ENCODE measurements at places on chromosomes 16 and 17.

GRCh38 chr17:47267354-47267828, 13.8 kb downstream of the ITGB3 start:
- DNase-seq, result peak; percentile 45

DNA sequence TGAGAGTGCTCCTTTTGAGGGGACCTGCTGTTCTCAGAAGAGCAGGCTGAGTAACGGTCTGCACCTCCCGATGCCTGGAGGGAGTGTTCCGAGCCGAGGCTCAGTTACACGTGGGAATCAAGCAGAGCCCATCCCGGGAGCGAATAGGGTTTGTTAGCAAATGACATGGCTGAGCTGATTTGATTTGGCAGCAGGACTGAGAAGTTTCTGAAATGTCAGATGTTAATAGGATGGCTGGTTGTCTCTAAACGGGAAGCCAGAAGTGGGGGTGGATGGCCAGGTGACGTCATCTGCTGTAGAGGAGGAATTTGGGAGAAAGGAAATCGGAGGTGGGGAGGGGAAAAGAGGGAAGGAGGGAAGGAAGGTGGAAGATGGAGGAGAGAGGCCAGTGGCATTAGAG, 128.0 kb downstream of the RAP1GAP2 start:
- peak; percentile 30 for DNase-seq

- DNase-seq, result peak; percentile 8
Observed at GRCh38 chr17:69609473-69610305, 195.2 kb downstream of the MAP2K6 start.

- DNase-seq, result no peak
Observed at GRCh38 chr16:72501739-72502593, 330.0 kb upstream of the PMFBP1 start.

DNA sequence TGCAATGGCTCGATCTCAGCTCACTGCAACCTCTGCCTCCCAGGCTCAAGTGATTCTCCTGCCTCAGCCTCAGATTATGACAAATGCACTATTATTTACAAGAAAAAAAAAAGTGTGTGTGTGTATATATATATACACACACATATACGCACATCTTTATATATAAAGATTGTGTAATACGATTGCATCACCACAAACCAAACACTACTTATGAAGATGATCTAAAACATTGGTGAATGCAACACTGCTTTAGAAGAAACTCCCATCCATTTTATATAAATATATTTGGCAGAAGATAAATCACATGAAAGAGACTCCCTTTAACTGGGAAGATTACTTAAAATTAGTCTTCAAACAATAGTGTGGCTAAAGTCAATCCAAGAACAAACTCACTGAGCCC, 96.7 kb downstream of the SYCE1L start:
- no peak for DNase-seq

DNA sequence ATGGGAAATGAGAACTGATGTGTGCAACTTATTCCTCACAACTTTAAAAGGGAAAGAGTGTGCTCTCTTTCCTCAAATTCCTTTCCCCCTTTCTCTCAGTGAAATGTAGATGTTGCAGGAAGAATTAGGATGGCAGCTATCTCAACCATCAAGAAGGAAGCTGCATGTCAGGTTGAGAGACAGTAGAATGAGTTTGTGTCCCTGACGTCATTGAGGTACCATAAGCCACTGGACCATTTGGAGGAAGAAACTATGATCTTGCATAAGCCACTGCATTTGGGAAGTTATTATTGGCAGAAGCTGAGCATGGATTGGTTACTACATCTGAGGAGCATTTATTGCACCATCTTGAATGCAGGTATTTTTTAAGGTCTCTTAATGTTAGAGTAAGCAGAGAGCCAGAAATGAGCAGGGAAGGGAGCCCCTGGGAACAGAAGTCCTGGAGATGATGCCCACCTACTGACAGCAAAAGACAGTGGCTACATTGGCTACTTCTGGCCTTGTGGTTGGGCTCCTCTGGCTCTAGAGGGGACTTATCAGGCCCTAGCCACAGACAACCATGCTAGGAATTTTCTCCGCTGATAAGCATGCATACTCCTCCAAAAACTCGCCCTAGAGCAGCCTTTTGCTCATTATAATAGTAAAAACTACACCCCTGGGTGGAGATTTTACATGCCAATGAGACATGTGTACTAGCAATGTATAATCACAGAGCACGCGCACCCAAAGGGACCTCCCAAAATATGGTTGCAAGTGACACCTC, 249.0 kb upstream of the SALL1 start:
- DNase-seq, result no peak

DNA sequence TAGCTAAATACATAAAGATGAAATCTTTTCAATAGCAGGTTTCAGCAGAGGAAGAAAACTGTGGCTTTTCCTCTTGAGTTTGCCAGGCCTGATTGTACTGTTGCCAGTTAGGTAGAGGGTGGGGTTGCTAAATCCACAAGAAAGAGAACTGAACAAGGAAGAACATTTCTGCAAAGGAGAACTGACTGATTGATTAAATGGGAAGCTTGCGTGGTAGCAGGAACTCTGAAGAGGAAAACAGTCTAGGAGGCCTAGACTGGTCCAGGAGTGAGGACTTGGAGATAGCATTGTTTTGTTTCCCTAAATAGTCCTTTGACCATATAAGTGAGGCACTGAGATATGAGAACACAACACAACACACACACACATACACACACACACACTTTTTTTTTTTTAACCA, 18.8 kb downstream of the LRRC36 start:
- DNase-seq, result no peak

DNA sequence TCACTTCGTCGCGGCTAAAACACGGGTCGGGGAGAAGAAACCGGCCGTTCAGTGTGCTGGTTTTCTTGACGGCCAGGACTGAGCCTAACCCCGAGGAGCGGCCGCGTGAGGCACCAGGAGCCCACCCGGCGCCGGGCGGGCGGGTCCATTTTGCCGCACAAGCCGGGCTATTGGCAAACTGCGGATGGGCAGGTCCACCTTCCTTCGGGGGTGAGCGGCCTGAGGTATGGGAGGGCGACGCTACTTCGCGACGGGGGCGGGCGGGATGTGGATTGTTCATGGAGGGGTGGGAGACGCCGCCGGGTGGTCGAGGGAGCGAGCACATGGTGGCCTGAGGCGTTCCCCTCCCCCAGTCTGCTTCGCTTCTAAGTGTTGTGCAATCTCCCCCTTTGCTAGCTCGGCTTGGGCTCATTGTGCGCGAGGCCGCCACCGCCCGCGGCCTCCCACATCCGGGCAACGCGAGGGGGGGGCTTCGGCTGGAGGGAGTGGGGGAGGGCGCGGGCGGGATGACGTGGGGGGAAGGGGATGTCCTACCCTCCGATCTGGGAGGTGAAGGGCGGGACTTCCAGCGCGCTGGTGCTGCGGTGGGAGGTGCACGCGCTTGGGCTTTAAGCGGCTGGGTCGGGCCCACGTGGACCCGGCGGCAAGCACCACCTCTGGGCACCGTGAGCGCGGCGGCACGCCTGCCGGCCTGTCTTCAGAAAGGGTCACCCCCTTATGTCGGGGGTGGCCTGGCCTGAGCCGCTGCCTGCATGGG, 5.9 kb upstream of the CD68 start:
- DNase-seq, result peak; percentile 73

- peak; percentile 39 for DNase-seq
Observed at GRCh38 chr16:19843371-19843770, 41.3 kb downstream of the GPRC5B start.

DNA sequence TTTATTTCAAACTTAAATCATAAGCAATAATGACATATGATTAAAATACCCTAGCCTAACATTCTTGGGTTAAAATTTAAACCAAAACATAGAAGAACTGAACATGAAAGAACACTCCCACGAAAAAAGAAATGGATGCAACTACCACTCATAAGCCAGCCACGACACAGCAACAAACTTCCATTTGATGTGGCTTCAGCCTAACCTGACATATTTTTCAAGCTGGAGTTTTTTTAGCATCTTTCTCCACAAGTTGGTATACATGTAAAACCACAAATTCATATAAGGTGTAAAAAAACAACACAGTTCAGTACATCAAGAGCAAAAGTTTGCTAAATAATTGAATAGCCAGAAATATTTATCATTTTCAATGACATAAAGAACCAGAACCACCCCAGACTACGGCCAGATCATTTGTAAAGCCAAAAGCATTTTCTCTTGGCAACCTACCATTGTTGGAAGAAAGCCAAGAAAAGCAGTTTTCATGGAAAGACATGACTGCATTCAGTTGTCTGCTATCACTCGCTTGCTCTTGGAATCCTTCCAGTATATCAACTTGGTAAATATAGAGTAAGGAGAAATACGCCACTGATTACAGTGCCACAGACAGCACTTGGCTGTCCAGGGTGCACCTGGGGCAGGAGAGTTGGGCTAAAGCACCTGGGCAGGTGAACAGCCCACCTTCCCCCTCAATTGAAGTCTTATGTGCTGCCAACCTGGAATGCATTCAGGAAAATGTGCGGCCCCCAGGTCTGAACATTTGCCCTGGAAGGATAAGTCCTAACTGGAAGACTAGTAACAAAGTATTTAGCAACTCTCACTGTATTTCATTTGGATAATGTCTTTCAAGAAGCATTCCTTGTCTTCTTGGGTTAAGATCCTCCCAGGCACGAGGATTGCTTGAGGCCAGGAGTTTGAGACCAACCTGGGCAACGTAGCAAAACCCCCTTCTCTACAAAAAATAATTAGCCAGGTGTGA, 60.5 kb downstream of the CREBBP start:
- peak; percentile 70 for DNase-seq

DNA sequence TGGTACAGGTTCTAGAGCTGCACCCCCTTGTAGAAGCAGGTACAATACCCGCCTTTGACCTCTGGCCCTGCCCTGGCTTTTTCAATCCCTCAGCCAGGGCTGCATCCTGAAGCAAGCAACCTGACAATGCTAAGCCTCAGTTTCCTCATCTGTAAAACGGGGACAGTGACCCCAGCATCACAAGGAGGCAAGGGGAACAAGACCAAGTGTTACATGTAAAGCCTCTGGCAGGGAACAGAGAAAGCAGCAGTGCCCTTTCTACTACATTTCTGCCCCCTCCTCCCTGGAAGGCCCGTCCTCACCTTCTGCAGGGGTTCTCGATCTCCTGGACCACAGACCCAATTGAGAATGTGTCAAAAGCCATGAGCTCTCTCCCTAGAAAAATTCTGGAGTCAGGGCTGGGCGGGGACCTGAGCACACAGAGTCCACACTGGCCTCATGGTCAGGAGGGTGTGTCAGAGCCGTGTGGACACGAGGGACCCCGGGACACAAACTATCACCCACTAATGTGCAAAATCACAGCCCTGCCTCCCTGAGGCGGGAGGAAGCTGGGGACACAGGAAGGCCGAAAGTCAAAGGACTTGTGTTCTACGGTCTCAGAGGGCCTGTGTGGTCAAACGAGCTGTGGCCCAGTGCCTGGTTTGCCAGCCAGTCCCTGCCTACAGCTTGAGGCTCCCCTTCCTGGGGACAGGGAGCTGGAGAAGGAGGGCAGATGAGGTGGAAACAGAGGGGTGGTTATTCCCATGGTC, 27.5 kb downstream of the LRRC75A start:
- no peak for DNase-seq

DNA sequence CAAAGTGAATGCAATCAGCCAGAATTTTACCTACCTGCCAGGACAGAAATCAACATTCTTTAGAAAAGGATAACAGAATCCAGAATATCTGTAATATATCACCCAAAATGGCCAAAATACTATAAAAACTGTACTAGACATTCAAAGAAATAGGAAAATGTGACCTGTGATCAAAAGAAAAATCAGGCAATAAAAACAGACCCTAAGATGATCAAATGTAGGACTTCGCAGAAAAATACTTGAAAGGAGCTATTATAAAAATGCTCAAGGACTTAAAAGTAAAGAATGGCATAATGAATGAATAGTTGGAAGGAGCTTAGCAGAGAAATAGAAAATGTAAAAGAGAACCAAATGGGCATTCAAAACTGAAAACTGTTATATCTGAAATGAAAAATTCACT, 4.1 kb downstream of the LPCAT2 start:
- DNase-seq, result no peak

DNA sequence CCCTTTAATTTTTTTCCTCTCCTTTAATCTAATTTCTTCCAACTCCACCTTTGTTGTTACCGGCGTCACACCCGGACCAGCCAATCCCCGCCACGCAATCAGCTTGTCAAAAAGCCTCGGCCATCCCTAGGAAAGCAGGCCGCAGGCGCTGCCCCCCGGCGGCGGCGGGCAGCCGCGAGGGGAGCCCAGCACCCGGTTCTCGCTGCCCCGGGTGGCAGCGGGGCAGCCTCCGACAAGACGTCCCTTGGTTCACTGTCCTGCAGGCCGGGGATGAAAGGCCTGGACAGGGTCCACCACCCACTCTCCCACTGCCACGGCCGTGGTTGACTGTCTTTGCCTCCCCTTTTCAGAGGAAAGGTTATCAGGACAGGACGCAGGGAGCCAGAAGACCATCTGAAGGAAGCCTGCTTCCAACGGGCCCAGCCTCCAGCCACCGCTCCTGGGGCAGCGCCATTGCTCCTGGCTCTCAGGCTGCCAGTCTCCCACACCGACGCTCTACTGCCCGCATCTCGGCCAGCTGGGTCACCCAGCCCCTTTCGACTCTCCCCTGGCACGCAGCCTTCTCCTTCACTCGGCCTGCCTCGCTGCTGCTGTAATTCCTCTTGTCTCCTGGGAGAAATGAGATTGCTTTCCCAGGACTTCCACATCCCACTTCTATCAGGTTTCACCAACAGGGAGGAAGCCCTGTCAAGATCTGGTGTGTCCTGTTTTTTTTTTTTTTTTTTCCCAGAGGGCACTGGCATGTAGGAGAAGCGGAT, 2.8 kb upstream of the UBTF start:
- peak; percentile 52 for DNase-seq

GRCh38 chr17:44787271-44787940, 28.6 kb downstream of the ADAM11 start:
- DNase-seq, result no peak

- DNase-seq, result no peak
Observed at GRCh38 chr16:85162478-85163277, 50.4 kb upstream of the CIBAR2 start.

- no peak for DNase-seq
Observed at GRCh38 chr16:78324649-78325285, 225.3 kb downstream of the WWOX start.

GRCh38 chr17:78366109-78366848, 6.4 kb upstream of the SOCS3 start:
- no peak for DNase-seq

DNA sequence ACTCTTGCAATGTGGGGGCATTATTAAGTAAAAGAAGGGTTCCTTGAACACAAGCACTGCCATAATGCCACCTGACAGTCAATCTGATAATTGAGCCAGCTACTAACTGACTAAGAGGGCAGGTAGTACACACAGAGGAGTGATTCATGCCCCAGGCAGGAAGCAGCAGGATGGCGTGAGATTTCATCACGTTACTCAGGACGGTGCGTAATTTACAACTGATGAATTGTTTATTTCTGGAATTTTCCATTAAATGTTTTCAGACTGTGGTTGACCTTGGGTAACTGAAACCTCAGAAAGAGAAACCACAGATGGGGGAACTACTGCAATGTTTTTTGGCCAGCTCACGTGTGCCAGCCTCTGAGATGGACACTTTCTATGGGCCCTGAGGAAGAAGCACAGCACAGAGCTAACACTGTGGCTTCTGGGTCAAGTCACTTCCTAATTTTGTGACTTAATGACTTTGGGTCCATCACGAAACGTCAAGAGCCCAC, 46.7 kb downstream of the C17orf67 start:
- peak; percentile 98 for DNase-seq

DNA sequence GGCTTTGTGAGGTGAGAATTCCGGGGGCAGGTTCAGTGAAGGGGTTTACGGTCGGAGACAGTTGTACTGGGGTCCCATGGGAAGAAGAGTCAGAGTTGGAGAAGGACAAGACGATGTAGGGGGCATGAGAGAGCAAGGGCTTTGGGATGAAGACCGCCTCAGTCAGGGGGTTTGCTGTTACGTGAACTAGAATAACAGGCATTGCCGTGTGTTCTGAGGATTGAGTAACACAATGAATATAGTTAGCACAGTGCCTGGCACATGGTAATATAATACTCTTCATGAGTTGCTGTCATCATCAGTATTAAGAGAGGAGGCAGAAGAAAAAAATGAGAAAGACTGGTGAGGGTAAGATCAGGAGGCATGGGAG, 577 bp downstream of the ZNF646 start:
- no peak for DNase-seq
